ENCODE measurements at places on chromosomes 7 and 10.
A peak's percentile ranks its signal among the peaks of the same experiment; 100 is the strongest.

GRCh38 chr10:86611386-86611785 is 43.0 kb upstream of the OPN4 start:
- no peak for DNase-seq

DNA sequence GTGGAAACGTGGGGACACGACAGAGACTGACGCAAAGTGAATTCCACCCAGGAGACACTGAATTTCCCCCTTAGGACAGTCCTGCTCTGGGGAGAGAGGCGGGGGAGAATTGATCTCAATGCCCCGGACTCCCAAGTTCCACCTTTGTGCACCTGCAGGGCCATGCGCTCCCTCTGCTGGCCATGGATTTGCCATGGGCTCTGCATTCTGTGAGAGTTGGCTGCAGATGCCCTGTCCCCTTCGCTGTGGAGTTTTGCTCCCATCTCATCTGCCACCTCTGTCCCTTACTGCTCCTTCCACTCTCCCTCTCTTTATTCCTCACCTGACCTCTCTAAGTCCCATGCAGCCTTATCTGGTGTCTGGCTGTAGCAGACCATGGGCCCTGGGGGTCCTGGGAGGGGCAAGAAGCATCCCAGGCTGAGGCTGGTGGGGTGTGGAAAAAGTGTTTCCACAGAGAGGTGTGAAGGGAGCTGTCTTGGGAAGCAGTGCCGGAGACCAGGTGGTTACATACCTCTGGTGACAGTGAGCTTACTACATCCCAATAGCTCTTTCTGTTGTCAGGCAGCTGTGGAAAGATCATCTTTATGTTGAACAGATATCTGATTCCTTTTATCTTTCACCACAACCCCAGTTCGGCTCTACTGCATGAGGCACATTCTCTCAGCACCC is 14.3 kb downstream of the GHRHR start:
- no peak for DNase-seq

DNA sequence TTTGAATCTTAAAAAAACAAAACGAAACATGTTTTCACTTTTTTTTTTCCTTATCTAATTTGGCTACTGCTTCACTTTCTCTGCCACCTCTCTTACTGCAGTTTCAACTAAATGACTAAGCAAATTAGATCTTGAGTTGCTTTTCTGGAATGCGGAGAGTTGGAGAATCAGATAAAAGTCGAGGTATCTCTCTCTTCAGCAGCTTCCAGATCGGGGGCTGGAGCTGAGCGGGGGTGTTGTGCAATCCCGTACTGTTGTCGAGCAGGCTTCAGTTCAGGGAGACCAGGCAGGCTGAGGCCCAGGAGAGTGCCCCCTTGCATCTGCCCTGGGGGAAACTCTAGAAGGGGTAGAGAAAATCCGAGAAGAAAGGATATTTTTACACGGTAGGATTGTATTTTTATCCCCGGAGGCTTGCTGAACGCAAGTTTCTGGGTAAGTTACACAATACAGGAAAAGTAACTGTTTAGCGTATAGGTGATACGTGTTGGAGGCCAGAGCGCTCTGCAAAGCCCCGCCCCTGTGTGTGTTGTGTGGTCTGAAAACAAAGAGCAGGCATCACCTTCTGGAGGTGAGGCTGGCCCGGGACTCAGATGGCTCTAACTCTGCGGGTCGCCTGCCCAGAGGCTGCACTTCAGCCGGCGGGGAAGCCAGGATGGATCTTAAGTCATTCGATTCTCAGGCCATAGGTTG is 116.6 kb downstream of the KLF6 start:
- DNase-seq, result peak; percentile 53

DNA sequence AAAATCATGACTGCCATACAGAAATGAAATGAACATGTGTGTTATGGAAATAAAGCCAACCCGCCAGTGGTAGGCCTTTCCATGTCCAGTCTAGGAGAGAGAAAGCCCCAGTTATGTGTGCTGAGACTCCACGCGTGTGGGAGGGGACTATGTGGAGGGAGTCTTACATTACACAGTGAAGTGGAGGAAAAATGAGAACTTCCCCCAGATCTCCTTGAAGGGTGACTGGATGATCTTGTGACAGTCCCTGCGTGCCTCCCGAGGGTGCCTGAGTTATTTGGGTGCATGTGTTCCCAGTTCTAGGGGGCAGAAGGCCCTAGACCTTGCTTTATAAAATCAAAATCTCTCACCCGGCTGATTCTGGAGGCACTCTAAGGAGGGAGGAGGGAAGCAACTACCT is 24.2 kb downstream of the UPP1 start:
- no peak for DNase-seq

DNA sequence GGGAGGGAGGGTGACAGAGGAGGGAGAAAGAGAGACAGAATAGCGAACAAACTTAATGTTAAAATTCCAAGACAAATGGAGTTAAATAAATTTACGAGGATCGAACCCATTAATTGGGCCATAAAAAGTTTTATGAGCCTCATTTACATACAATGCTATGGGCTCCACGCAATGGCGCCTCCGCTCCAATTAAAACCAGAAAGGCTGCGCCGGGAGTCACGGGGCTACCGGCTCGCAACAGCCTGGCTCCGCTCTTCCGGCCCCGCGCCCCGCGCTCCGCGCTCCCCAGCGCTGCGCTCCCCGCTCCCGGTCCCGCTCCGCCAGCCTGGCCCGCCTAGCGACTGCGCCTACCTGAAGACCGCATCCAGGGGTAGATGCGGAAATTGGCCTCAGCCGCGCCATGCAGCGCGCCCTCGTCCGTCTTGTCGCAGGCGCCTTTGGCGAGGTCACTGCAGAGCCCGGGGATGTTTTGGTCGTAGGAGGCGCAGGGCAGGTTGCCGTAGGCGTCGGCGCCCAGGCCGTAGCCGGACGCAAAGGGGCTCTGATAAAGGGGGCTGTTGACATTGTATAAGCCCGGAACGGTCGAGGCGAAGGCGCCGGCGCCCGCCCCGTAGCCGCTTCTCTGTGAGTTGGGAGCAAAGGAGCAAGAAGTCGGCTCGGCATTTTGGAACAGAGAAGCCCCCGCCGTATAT is 513 bp downstream of the HOXA7 start:
- DNase-seq, result peak; percentile 35

GRCh38 chr7:95246831-95247370 is 77.4 kb downstream of the PON1 start:
- DNase-seq, result no peak

Data from activated CD4-positive, CD25-positive, alpha-beta regulatory T cell treated with anti-CD3 and anti-CD28 coated beads, Interleukin-2, amount 50 U/mL, for 72 hours (primary cell).